ENCODE measurements at places on chromosomes 1 and 21.

- no peak for DNase-seq
Measured at GRCh38 chr1:65772607-65773006, 20.1 kb upstream of the PDE4B start.

- DNase-seq: no peak
Measured at GRCh38 chr1:13622446-13622845, 38.8 kb downstream of the PDPN start.

DNA sequence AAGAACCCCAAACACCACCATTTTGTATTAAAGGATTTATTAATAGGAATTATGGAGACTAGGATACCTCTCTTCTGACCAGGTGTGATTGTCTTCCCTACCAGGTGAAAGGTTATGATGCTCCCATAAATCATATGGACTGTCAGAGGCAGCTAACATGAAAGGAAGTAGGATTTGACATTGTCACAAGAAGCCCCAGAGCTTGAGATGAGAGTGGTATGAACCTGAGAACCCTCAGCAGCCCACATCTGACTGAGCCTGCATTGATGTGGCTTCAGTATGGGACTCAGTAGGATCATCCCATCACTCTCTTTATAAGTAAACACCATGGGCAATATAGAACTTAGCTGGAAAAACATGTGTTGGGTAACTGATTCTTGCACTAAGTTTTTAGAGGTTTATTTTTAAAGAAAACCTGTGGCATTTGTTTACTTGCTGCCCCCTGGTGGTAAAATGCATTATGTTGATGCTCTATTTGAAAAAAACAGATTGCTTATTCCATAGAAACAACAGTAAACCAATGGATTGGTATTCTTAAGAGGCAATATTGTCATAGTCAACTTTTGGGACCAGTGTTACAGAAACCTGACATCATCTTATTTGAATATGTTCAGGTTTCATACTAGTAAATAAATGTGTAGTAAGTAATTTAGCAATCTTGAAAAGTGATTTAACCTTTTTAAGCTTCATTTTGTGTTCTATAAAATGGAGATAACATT lies 16.6 kb upstream of the CACYBP start:
- DNase-seq: no peak

- DNase-seq: no peak
Measured at GRCh38 chr1:21927533-21928237, 9.4 kb downstream of the HSPG2 start.

- peak; percentile 38 for DNase-seq
Measured at GRCh38 chr1:68140536-68140935, 90.1 kb upstream of the DIRAS3 start.

- no peak for DNase-seq
Measured at GRCh38 chr1:69998847-69999246, 206.5 kb downstream of the LRRC40 start.

- no peak for DNase-seq
Measured at GRCh38 chr1:26727476-26727875, 31.7 kb downstream of the ARID1A start.

GRCh38 chr1:37723072-37723389 lies 30.7 kb downstream of the CDCA8 start:
- DNase-seq: no peak

DNA sequence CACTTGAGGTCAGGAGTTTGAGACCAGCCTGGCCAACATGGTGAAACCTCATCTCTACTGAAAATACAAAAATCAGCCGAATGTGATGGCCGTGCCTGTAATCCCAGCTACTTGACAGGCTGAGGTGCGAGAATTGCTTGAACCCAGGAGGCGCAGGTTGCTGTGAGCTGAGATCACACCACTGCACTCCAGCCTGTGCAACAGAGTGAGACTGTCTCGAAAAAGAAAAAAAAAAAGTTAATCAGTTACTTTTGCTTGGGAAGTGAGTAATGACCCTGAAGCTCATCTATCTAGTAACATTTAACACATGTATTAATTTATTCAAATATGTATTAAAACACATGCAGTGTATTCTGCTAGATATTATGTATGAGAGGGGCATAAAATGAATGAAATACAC lies 49.4 kb downstream of the ZNF326 start:
- no peak for DNase-seq

GRCh38 chr21:17726047-17726829 lies 92.9 kb downstream of the C21orf91 start:
- DNase-seq: no peak

- DNase-seq: no peak
Measured at GRCh38 chr1:23774174-23774880, 3.9 kb upstream of the PITHD1 start.

DNA sequence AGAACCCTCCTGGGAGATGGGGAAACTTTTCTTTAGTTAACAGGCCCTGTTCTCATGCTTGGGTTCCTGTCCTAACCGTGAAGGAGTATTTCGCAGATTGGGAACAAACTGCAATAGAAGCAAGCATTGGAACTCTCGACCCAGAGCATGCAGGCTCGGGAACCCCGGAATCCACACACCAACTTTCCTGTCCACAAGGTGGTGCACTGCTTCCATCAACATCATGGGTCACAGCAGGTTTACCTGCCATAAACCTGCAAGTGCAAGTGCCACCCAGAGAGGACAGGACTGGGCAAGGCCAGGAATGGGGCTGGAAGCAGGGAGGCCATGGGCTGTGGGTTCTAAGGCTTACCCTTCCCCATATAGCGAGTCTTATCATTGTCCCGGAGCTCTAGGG lies 6.9 kb downstream of the ENO1 start:
- no peak for DNase-seq

GRCh38 chr1:31977385-31978131 lies 36.1 kb upstream of the KHDRBS1 start:
- no peak for DNase-seq

- DNase-seq: no peak
Measured at GRCh38 chr1:44907893-44908292, 64.8 kb upstream of the PTCH2 start.

DNA sequence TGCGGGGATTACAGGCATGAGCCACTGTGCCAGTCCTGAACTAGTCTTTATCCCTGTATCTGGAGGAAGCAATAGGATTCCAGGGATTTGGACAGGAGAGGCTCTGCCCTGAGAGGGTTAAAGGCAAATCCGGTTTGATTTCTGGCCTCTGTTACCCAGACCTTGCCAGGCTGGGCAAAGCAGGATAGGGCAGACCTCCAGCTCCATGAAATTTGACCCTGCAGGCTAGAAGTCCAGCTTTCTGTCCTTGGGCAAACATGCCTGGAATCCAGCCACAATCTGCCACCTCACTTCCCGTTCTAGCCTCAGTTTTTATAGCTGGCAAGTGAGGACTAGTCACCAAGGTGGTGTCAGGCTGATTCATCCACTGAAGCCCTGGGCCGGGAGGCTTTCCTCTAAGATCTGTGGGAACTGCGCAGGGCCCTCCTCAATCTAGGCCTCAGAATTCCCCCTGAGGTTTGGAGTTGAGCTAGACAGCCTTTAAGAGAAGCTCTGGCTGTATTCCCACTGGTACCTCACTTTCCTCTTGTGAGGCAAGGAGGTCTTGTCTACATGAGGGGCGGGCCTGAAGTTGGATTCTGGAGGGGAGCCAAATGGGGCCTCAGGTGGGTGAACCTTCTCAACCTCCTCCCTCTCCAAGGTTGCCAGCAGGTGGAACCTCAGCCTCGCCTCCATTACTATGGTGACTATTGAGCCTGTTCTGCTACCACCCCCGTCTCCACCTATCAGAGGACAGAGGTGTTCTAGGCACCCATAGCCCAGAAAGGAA lies 7.0 kb upstream of the P3R3URF start:
- DNase-seq: peak; percentile 82

All from non-pigmented ciliary epithelial cell (primary cell).